Osteocyte (in vitro differentiated cells): ENCODE measurements at places on chromosomes 3 and 15. TPM values are rescaled to one million over a fixed set of nuclear protein-coding genes. Genes with fewer than 3 reads are reported as not detected.

GRCh38 chr15:44068347-44068746, 126.7 kb downstream of the FRMD5 start:
- no peaks in the 10 kb centered on the region for H3K4me1 ChIP-seq
- H3K27ac ChIP-seq = no peak overlapping the region
- H3K4me3 ChIP-seq = no peak overlapping the region

DNA sequence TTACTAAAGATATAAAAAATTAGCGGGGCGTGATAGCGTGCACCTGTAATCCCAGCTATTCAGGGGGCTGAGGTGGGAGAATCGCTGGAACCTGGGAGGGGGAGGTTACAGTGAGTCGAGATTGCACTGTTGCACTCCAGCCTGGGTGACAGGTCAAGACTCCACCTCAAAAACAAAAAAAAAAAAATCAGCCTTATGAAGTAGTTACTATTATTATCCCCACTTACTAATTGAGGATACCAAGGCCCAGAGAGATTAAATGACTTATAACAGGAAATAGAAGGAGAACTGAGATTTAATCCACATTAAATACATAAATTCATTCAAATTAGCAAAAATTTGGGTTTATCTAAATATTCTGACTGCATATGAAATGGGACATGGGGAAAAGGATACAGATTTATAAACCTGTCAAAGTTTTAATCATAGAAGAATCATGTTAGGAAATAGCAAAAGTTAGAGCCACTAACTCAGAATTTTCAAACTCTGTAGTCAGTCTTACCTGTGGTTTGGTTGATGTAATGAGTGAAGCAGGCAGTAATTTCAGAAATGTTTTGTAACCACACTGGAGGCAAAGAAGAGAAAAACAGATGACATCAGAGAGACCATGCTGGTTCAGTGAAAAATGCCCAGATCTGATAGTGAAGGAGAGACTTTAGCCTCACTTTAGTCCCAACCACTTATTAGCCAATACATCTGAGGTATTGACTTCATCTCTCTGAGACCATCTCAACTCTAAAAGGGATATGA, 25.0 kb upstream of the ACAP2 start:
- no peak for DNase-seq
- no peaks in the 10 kb centered on the region for H3K4me1 ChIP-seq
- H3K4me3 ChIP-seq = no peak overlapping the region
- H3K36me3 ChIP-seq = no peaks in the 10 kb centered on the region
- no peak overlapping the region for H3K27ac ChIP-seq

GRCh38 chr3:163056874-163057497, 1560.4 kb downstream of the OTOL1 start:
- no peaks in the 10 kb centered on the region for H3K36me3 ChIP-seq
- H3K27ac ChIP-seq = no peak overlapping the region
- H3K4me3 ChIP-seq = no peak overlapping the region

DNA sequence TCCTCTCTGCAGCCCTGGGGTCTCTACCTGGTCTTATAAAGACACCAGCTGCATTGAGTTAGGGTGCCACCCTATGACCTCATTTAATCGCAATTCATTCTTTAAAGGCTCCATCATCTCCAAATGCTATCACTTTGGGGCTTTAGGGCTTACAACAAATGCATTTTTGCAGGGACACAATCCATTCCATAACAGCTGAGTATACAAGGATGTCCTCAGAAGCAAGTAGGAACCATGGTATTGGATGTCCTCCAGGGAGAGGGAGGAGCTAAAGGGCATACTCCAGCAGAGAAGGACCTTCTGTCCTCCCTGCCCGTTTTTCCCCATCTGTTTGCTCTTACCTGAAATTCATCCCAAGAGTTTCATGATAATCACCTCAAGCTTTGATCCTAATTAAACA, 30.3 kb downstream of the UMPS start:
- H3K4me1 ChIP-seq = peaks cover 32% of the 10 kb centered on the region
- H3K36me3 ChIP-seq = peaks cover 19% of the 10 kb centered on the region
- H3K27ac ChIP-seq = no peak overlapping the region
- no peaks in the 10 kb centered on the region for H3K27me3 ChIP-seq
- no peak for DNase-seq

The PP2D1 gene
- total RNA-seq = not detected in 2 replicates

The TBC1D23 gene
- 35.3 and 38.9 TPM in 2 replicates for total RNA-seq

- no peak for DNase-seq
- H3K27me3 ChIP-seq = no peaks in the 10 kb centered on the region
- no peak overlapping the region for H3K4me3 ChIP-seq
- peaks cover 53% of the 10 kb centered on the region for H3K4me1 ChIP-seq
- peak overlapping the region; percentile 36 for H3K27ac ChIP-seq
Measured at GRCh38 chr3:195153130-195153529, 117.8 kb downstream of the XXYLT1 start.

DNA sequence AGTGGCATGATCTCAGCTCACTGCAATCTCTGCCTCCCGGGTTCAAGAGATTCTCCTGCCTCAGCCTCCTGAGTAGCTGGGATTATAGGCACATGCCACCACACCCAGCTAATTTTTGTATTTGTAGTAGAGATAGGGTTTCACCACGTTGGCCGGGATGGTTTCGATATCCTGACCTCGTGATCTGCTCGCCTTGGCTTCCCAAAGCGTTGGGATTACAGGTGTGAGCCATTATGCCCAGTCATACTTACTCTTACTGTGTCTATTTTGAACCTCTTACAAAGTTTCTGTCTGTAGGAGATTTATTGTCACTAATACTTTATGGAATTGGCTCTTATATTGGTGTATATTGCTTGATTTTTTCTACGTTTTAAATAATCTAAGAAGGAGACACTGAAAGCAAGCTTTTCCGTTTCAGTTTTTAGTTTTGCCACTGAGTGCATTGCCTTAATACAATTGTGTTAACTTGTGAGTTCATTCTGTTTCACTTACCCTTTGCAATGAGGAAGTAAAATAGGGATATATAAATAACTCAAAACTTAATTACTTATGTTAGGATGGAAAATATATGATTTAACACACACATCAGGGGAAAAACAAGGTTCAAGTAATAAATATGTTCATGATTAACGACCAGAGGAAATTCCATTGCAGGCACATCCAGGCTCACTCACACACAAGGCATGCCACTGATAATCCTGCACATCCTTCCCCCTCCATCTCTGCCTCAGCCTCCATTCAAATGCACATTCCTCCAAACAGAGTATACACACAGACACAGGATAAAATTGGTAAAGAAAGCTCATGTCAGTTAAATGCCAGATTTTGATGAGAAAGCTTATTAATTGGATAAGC, 279.3 kb upstream of the RASGRP1 start:
- H3K4me3 ChIP-seq = no peak overlapping the region
- H3K36me3 ChIP-seq = no peaks in the 10 kb centered on the region
- H3K4me1 ChIP-seq = peaks cover 63% of the 10 kb centered on the region
- H3K27me3 ChIP-seq = no peaks in the 10 kb centered on the region
- peak overlapping the region; percentile 91 for H3K27ac ChIP-seq

The SERPINI2 gene
- not detected in 2 replicates for total RNA-seq

DNA sequence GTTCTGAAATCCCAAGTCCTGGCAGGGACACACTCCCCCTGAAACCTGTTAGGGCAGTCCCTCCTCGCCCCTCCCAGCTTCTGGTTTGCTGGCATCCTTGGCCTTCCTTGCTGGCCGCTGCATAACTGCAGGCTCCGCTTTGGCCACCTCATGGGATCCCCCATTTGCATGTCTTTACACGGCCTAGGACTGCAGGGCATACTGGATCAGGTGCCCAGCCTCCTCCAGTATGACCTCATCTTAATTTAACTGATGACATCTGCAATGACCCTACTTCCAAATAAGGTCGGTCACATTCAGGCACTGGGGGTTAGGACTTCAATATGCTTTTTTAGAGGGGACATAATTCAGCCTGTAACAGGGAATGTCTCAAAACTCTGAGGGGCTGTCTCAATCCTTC, 173.3 kb downstream of the RAB11A start:
- no peak overlapping the region for H3K4me3 ChIP-seq
- no peaks in the 10 kb centered on the region for H3K36me3 ChIP-seq
- DNase-seq = no peak
- H3K27ac ChIP-seq = no peak overlapping the region
- peaks cover 5% of the 10 kb centered on the region for H3K4me1 ChIP-seq

GRCh38 chr3:39128951-39129350, 21.5 kb downstream of the TTC21A start:
- H3K4me1 ChIP-seq = peaks cover 26% of the 10 kb centered on the region
- no peak overlapping the region for H3K27ac ChIP-seq
- no peak overlapping the region for H3K4me3 ChIP-seq
- no peaks in the 10 kb centered on the region for H3K27me3 ChIP-seq
- H3K36me3 ChIP-seq = peaks cover 4% of the 10 kb centered on the region

- no peaks in the 10 kb centered on the region for H3K36me3 ChIP-seq
- H3K27ac ChIP-seq = no peak overlapping the region
- H3K4me1 ChIP-seq = peaks cover 7% of the 10 kb centered on the region
- peaks cover 2% of the 10 kb centered on the region for H3K27me3 ChIP-seq
- DNase-seq = no peak
Measured at GRCh38 chr3:171480526-171480925, 20.3 kb upstream of the TNIK start.

DNA sequence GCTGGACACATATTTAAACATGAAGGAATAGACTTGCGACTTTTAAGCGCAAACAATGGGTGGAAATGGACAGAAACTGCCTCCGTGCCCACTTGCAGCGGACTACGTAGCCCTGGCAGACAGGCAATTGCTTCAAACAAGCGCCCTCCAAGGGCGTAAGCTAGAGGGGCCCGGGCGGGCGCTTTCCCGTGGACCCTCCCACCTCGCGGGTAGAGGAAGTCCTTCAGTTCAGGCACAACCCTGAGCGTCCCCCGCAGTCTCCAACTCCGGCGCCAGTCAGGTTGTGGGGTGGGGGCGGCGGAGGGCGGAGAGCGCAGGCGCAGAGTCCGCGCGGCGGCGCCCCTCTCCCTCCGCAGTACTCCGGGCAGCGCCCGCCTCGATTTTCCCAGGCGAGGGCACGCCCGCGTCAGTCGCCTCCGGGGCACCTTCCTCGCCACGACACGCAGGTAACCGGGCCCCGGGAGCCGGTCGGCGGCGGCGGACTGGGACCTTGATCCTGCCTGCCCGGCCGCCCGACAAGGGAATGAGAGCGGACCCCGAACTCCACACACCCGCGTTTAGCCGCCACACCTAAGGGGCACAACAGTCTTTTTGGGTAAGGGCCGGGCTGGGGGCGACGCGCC, at the start of gene SLC35G2:
Gene SLC35G2, plus strand, starts transcription at position 358 of the 623 bp plus-strand sequence. CDS start 35,335 bp downstream, outside the sequence.
- DNase-seq = peak; percentile 87
- H3K4me3 ChIP-seq = peak within 1 kb of the TSS; percentile 89
- H3K27ac ChIP-seq = peak within 1 kb of the TSS; percentile 94
- H3K36me3 ChIP-seq = peaks cover 10% of the 10 kb centered on the region
- peaks cover 37% of the 10 kb centered on the region for H3K4me1 ChIP-seq
- no peaks in the 10 kb centered on the region for H3K27me3 ChIP-seq

The TGM5 gene
- total RNA-seq = not detected in 2 replicates

The COL7A1 gene
- 16.6 and 18.9 TPM in 2 replicates for total RNA-seq

DNA sequence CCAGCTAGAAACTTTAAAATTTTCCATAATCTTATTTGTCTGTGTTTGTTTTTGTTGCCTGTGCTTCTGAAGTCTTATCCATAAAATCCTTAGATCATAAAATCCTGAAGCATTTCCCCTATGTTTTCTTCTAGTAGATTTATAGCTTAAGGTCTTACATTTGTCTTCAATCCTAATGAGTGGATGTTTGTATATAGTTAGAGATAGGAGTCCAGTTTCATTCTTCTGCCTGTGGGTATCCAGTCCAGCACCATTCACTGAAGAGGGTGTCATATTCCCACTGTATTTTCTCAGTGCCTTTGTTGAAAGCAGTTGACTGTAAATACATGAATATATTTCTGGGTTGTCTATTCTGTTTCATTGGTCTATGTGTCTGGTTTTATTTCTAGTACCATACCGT, 44.8 kb upstream of the SPSB4 start:
- H3K4me3 ChIP-seq = no peak overlapping the region
- H3K27me3 ChIP-seq = peaks cover 42% of the 10 kb centered on the region
- no peaks in the 10 kb centered on the region for H3K36me3 ChIP-seq
- H3K27ac ChIP-seq = no peak overlapping the region
- H3K4me1 ChIP-seq = peaks cover 1% of the 10 kb centered on the region

GRCh38 chr3:115804713-115805119, 181.4 kb downstream of the GAP43 start:
- no peaks in the 10 kb centered on the region for H3K36me3 ChIP-seq
- no peak overlapping the region for H3K4me3 ChIP-seq
- DNase-seq = no peak
- H3K27ac ChIP-seq = peak overlapping the region; percentile 90

The MKRN2 gene
- 31.2 and 32.4 TPM in 2 replicates for total RNA-seq

The SEC22A gene
- total RNA-seq = 17.5 and 19.1 TPM in 2 replicates

DNA sequence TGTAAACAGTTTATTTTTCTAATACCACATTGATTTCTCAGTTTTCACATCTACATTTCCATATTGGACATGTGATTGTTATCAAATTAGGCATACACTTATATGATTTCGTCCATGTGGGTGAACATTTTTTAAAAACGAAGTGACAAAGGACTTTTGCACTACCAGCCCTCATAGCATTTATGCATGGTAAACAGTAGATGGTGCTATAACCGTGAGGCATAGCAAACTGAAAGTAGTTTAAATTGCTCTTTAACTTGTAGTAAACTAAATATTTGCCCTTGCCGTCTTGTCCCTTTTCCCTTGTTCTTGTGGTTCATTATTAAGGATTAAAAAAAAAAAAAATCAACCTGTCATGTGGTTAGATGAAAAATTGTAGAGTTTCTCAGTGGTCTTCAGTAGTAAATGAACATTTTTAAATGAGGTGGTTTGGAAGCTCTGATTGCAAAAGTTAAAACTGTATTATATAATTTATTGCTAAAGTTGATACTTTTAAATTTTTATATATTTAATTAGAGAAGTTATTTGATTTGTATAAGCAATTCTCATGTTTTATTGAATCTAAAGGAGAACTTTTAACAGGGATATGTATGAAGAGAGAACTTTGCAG, 24.0 kb downstream of the STX19 start:
- H3K36me3 ChIP-seq = no peaks in the 10 kb centered on the region
- H3K27me3 ChIP-seq = no peaks in the 10 kb centered on the region

DNA sequence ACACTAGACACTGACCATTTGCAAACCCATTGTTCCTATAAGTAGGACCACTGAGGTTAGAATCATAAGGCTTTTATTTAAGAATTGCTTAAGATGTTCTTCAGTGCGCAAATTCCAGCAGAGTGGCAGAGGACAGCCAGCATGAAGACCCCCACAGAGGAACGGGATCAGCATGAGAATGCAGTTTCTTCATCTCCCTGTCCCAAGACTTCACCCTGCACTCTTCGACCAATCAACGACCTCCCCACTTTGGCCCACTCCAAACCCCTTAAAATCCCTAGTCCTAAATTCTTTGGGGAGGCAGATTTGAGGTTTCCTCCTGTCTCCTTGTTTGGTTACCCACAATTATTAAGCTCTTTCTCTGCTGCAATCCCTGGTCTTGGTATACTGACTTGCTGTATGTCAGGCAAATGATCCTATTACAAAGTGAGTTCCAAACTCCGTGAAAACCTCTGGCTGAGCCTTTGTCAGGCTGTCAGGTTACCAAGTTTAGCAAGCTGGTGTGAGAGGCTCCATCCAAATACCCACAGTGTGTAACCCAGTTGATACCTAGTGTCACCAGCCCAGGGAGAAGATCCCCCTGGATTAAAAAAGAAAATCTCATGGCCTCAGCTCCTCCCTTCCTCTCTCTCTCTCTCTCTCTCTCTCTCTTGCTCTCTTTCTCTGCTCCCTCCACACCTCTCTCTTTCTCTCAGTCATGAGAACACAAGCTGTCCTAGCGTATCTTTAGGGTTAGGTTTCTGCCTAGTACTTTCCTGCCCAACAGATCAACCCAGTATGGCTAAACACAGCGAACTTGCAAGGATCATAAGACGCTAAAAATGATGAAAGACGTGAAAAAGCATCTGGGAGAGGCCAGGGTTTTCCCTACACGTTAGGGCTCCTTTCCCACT, 15.8 kb upstream of the RBSN start:
- no peak overlapping the region for H3K4me3 ChIP-seq
- H3K36me3 ChIP-seq = no peaks in the 10 kb centered on the region
- H3K27ac ChIP-seq = no peak overlapping the region
- peaks cover 27% of the 10 kb centered on the region for H3K27me3 ChIP-seq
